ENCODE measurements at places on chromosomes 4 and X.

DNA sequence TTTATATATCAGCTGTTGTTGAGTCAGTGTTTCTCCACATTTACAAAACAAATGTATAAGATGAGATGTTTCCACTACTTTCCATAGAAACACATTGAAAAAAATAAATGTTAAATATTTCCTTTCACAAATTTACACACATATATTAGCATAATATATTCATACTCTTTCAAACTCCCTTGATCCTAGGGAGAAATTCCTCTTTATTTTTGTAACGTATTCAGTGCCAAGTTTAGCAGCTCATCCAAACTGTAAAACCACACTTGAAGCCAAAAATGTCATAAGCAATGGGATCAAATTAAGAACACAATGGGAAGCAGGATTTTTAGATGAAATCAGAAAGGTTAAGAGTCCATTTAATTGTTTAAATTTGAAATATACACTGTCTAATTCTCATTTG, 381.1 kb upstream of the MAD2L1 start:
- DNase-seq: no peak

DNA sequence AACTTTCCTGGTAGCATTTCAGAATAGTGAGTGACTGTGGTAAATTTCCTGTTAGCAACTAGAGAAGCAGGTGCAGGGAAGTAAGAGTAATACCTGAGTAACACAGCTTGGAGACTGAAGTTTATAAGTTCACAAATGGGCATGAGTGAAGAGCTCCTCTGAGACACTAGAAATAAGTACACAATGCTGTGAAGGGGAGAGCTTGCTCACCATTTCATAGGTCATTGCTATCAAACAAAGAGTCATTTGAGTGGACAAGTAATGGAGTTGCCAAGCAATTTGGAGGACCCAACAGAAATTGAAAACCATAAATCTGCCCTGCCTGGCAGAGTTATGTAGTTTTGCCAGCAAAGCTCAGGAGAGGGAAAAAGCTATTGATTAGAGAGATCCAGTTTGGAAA, 523.6 kb downstream of the TRAM1L1 start:
- no peak for DNase-seq

DNA sequence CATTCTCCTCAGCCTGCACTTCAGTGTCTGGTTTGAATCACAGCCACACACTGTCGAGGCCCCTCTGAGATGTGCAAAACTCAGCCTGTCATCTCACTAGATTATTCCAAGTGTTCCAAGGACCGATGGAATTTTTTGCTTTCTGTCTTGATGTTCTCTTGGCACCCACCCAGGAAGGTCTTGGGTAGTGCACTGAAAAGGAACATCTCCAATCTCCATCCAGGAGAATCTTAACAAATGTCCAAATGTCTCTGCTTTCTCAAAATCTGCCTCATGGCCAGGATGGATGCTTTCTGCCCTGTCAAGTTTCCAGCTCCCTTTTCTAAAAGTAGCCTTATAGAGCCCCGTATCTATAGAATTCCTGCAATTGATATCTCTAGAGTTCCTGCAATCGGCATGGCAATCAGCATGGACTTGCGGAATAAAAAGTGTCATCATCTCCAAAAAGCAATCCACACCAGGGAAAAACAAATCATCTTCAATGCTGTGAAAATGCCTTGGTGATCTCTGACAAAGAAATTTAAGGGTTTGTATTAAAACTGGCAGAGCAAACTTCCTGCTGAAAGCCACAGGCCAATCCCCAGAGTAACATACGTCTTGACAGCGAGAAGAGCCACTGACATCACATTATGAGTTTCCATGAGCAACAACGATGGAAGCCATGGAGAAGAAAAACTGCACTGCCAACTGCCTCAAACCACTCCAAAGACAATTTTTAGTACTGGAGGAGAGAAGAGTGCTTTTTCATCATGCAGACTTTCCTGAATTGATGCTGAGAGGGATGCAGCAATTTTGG, 215.3 kb upstream of the FAM9B start:
- DNase-seq: no peak

DNA sequence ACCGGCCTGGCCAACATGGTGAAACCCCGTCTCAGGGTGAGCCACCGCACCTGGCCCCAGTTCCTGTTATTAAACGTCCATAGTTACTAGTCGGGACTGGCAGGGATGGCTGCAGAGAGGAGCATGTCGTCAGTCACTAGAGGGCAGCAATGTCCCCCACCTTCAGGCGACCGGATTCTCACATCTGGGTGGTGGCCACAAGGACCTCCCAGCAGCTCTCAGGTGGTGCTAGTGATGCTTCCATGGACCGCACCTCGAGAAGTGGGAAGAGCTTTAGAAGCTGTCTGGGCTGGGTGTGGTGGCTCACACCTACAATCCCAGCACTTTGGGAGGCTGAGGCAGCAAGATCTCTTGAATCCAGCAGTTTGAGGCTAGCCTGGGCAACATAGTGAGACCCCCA, 13.3 kb upstream of the IL3RA start:
- DNase-seq: no peak

- DNase-seq: no peak
Measured at GRCh38 chr4:115491686-115492085, 378.3 kb upstream of the NDST4 start.

- DNase-seq: no peak
Measured at GRCh38 chrX:920234-920799, 289.7 kb downstream of the SHOX start.

Measured in mammary epithelial cell (primary cell).